ENCODE measurements at places on chromosomes 5 and 9.

DNA sequence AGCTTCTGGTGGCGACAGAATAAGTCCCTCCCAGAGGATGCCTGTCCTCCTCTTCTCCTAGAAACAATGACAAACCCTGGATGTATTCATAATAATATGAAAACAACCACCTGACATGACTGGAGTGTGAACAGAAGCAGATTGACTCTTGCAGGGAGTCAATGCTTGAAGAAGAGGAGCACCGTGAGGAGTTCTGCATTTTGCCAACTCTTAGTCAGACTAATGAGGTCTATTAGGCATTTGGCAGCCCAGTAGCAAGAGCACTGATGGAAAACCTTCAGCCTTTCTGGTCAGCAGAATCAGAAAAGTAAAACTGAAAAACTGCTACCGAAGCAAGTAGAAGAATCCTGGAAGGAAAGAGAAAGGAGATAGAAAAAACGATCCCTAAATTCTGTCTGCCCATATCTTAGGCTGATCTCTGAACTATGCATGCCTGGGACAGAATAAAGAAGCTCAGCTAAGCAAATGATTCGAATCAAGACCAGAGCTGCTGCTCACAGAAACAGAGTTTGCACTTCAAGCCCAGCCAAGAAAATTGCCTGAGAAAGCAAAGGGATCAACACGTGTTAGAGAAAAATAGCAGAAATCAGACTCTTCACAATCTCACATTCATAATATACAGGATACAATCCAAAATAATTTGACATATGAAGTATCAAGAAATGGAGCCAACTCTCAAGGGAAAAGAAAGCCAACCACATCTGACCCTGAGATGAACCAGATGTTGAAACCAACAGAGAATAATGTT is 69.5 kb upstream of the OSMR start:
- no peak for DNase-seq

DNA sequence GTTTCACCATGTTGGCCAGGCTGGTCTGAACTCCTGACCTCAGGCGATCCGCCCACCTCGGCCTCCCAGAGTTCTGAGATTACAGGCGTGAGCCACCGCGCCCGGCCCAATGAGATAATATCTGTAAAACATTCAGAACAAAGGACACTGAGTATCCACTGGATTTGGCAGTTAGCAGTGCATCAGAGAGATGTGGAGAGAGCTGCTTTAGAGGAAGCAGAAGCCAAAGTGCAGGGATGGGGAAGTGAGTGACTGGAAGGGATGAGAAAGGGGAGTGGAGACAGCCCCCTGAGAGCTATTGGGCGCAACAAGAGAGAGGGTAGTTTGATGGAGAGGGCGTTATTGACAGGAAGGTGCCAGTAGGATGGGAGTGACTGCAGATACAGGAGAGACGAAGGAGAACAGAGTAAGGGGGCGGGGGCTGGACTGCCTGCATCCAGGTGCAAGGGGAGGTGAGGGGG is 157.5 kb upstream of the SHB start:
- DNase-seq: no peak

DNA sequence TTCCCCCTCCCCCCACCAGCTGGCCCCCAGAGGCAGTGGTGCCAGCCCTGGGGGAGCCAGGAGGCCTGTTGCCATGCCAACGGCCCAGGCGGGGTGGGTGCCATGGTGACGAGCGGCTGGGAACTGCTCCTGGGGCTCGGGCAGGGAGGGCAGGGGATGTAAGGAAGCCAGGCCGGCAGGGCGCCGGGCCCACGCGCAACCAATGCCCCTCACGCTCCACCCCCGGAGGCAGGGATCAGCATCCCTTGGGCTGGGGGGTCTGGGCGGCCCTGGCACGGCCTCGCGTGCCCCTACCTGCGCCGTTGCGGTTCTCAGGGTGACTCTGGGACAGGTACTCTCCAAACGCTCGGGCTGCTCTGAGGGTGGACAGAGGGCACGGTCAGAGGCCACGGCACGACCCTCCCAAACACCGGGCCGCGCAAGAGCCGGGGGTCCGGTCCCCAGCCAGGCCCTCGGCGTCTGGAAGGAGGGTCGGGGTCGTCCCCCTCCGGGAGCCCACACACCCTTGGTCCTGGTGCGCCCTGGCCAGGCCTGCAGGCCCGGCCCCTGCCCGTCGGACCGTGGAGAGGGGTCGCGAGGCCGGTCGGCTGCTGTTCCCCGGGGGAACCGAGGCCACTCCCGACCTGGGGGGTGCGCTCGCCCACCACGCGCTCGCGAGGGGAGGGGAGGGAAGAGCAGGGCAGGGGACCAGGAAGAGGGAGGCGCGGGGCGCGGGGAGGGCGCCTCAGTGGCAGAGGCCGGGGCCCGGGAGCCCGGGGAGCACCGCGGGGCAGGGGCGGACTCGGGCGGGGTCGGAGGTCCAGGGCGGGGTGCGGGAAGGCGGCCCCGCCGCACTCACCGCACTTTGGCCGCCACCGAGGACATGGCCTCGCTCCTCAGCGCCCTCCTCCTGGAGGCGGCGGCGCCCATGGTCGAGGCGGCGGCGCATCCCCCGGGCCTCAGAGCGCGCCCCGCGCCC is 661 bp downstream of the NSMF start:
- DNase-seq: no peak

DNA sequence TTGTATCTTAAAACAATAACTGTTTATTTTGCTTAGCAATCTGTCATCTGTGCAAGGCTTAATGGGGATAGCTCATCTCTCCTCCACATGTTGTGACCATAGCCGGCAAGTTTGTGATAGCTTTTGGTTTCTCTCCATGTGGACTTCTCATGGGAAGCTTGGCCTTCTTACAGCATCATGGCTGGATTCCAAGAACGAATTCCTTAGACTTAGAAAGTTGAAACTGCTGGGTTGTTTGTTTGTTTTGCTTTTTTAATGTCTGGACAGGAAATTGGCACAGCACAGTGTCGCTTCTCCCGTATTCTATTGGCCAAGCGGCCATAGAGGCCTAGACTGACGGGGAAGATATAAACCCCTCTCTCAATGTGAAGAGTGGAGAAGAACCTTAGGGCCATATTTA is 61.0 kb upstream of the PRDM9 start:
- DNase-seq: no peak

DNA sequence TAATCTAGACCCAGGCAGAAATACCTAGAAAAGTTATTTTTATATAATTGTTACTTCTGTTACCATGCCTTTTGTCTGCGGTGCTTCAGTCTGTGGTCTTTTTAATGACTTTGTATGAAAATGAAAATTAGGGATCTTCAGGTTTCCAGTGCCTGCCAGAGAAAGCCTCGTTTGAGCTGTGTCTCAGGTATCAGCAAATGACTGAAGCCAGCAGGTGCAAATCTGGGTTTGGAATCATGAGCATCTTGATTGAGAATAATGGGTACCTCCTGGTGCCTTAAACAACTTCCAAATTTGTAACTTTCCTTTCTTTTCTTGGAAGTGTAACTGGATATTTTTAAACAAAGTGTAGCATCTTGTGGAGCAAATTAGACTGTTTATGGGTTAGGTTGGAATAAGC is 4.3 kb downstream of the ZBTB34 start:
- no peak for DNase-seq

DNA sequence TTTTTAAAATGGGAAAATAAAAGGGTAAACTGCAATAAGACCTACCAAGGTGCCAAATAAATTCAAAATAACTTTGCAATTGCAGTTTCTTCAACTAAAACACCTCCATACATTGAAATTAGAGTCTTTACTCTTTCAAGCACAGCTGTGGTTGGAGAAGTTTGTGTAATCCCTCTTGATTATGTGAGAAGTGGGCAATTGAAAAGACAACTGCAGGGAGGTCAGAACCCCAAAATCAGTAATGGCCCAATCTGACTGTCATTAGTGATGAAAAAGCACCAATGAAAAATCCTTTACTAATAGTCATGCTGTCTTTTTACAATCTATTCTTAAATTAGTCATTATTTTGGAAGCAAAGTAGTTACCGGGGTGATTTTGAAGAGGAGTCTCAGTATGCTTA is 116.7 kb upstream of the RGMB start:
- no peak for DNase-seq

GRCh38 chr9:92612292-92612691 is 57.6 kb downstream of the IPPK start:
- DNase-seq: no peak

GRCh38 chr9:27394826-27395201 is 97.9 kb upstream of the EQTN start:
- no peak for DNase-seq

- no peak for DNase-seq
Observed at GRCh38 chr5:88248743-88249540, 19.7 kb downstream of the TMEM161B start.

GRCh38 chr5:38362713-38363112 is 104.4 kb downstream of the EGFLAM start:
- DNase-seq: no peak

DNA sequence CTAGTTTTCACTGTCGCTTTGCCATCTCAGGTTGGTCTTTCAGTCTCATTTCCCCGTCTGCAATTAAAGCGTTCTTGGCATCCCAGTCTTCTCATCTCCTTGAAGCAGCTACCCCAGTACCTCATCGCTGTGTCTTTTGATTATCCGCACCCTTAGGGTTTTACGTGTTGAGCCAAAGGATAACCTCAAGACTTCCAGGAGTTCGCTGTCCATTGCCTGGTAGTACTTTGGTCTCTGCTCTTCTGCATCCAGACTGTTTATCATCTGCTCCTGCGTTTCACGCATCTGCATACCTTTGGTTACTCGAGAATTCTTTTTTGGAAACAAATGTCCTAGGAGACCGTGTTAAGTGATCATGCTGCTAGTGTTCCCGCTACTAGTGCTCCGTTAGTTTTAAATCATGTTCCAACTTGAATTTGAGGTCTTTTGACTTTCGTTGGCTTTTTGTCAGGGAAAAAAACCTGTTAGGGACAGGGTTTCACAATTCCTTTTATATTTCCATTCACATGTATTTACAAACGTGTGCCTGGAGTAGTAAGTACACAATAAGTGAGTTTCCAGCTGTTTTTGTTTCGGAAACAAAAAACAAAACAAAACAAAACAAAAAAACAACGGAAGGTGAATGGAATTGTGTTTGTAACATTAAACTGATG is 888 bp downstream of the RABGAP1 start:
- no peak for DNase-seq

DNA sequence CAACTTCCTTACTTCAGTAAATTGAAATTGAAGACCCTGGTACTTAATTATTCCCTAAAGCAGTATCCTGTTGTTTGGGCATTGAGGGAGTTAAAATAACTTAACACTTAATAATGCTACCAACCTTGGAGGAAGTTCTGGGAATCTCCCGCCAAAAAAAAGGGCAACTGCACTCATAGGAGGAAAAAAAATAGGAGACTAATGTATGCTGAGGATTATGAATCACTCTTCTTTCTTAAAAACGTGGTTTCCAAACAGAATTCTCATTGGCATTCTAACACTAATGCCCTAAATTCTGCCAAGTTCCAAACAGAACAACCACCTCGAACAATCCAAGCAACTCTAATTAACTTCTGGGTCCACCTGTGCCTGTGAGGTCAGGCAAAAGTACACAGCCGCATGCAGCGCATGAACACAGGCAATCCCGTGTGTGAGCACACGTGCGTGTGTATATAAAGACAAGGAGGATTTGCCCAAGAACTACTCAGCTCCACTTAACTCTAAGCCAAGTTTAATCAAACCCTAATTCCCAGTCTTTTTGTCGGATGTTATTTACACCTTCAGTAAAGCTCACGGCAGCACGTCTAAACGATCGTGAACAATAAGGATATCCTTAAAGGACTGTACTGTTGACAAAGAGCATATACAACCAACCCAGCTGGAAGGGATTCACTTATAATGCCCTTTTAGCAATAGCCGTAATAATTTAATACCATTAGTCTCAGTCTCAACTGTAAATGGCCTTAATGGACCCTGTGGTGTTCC is 78.4 kb downstream of the EBF1 start:
- DNase-seq: no peak

GRCh38 chr5:130541617-130542221 is 623.3 kb downstream of the HINT1 start:
- no peak for DNase-seq

DNA sequence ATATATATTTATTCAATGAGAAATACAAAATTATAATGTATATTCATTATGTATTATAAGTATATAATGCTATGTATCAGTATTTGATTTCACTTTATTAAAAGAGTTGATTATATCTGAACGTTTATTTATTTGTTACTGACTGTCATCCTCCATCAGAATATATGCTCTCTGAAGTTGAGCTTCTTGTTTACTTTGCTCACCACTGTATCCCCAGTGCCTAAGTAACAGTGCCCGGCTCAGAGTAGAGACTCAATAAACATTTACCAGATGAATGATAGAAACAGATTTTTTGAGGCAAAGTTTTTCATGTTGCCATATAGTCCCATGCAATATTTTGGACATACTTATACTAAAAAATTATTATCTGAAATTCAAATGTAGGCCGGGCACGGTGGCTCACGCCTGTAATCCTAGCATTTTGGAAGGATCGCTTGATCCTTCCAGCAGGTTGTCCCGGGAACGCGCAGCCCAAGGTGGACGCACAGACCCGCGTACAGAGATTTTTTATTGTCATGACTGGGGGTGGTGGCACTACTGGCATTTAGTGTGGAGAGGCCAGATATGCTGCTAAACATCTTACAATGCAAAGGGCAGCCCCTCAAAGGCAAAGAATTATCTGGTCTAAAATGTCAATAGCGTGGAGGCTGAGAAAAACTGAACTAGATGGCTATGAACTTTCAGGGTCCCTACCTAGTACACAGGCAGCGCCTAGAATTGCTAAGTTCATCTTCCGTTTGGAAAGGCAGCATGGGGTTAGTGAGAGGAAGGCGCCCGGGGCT is 761 bp upstream of the DNAJC25 start:
- no peak for DNase-seq

DNA sequence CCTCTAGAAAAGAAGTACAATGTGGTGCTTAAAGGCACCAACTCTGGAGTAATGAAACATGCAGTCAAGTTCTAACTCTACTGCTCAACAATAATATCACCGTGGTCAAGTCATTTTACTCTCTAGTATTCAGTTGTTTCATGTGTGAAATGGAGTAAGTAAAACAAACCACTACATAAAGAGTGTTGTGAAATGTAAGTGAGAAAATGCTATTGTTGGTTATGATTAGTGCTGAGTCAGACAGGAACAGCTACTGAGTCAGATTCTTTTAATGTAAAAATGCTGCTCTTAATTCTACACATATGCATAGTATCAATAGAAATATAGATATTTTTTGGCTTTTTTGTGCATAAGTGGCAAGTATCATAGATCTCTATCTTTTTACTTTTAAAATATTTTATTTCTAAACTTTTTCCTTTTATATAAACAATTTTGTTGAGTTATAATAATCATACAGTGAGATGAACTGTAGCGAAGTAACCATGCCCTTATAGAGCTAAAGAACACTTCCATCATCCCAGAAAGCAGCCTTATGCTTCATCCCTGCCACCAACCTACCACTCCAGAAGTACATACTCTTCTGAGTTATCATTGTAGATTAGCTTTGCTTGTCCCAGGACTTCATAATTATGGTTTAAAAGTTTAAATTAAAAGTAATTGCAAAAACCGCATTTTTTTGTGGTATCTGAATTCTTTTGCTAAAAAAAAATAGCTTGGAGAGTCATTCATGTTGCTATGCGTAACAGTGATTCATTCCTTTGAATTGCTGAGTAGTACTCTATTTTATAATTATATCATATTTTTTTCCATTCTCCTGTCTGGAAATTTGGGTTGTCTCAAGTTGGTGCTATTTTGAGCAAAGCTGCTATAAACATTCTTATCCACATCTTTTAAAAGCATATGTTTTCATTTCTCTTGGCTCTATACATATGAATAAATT is 548.2 kb upstream of the CLINT1 start:
- no peak for DNase-seq

- DNase-seq: no peak
Observed at GRCh38 chr9:18936094-18936871, 96.7 kb downstream of the SAXO1 start.

- no peak for DNase-seq
Observed at GRCh38 chr9:127835991-127836516, 18.4 kb downstream of the ENG start.

GRCh38 chr5:138275379-138275782 is 960 bp upstream of the GFRA3 start:
- no peak for DNase-seq

All from stimulated activated CD8-positive, alpha-beta memory T cell treated with anti-CD3 and anti-CD28 coated beads, Interleukin-4, amount 100 ng/mL, for 24 hours (primary cell).